ENCODE measurements at places on chromosomes 6 and 20.

DNA sequence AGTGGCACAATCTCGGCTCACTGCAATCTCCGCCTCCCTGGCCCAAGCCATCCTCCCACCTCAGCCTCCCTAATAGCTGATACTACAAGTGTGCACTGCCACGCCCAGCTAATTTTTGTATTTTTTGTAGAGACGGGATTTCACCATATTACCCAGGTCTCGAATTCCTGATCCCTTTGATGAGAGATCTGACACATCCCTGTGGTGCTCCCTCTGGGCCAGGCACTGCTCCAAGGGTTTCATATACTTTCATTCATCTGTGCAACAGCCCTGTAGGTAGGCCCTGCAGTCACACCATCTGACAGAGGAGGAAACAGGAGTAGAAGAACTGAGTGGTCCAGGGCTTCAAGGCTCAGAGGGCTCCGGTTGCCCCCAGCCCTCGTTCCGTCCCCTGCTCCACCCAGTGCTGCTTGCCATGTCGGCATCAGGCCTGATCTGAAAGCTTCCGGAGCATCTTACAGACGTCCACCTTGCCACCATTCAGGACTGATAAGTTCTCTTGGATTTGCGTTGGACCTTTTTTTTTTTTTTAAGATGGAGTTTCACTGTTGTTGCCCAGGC is 3.3 kb downstream of the ZGPAT start:
- no peak for DNase-seq

GRCh38 chr6:111027219-111027618 is 45.4 kb downstream of the RPF2 start:
- no peak for DNase-seq

DNA sequence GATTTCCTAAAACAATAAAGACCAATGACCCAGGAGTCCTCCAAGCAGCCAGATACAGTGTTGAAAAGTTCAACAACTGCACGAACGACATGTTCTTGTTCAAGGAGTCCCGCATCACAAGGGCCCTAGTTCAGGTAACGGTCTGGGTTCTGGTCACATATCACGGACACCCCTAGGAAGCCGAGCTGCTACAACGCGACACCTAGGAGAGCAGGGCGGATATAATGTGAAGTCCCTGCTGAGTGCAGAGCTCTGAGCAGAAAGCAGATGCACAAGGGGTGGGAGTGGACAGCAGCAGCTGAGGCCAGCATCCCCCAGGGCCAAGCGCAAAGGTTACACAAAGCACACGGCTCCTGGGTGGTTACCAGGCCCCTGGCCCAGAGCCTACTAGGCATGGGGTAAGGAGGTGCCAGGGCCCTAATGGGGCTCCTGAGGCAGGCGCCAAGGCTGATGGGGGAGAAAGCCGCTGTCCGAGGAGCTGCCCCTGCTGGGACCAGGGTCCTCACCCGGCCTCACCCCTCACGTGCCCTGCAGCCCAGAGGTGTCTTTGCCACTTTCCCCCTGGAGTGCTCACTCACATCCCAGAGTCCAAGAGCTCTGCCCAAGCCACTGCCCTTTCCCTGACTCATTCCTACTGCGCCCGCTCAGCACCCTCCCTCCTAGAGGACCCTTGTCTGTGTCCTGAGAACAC is 8.4 kb downstream of the CST7 start:
- no peak for DNase-seq

DNA sequence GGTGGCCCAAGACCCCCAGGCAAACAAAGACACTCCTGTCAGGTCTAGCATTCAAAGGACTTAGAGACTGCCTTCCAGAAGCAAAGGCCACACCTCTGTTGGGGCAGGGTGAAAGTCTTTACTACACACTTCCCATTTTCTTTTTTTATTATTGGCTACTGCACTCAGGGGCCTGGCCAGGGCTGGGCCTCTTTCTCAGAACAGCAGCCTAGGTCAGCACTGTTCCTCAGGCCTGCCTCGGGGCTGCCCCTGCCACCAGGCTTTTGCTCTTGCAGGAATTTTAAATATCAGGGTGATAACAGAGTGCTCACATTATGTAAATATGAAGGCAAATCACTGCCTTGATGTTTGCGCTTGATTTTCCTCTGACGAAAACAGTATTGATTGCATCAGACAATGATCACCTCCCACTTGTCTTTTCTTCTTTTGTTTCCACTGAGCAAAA is 18.5 kb downstream of the GSTA4 start:
- DNase-seq: no peak

GRCh38 chr20:14406495-14406894 is 69.1 kb upstream of the FLRT3 start:
- peak; percentile 50 for DNase-seq

DNA sequence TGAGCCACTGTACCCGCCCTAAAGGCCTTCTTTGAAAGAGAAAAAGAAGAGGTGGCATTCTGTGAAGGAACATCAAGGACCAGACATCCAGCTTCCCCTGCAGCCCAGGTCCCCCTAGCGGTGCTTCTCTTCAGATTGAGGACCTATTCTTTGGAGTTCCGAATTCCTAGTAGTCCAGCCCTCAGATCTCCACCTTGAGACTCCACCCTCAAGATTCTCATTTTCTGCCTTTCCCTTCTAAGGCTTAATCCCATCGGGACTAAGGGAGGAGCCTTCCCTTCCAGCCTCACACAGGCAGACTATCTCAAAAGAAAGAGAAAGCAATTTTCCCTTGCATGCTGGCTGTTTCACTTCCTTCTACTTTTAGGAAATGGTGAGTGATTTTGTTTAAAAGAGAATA is 32.5 kb downstream of the MUC22 start:
- DNase-seq: peak; percentile 44

GRCh38 chr6:109301418-109301817 is 80.8 kb downstream of the CD164 start:
- DNase-seq: no peak

DNA sequence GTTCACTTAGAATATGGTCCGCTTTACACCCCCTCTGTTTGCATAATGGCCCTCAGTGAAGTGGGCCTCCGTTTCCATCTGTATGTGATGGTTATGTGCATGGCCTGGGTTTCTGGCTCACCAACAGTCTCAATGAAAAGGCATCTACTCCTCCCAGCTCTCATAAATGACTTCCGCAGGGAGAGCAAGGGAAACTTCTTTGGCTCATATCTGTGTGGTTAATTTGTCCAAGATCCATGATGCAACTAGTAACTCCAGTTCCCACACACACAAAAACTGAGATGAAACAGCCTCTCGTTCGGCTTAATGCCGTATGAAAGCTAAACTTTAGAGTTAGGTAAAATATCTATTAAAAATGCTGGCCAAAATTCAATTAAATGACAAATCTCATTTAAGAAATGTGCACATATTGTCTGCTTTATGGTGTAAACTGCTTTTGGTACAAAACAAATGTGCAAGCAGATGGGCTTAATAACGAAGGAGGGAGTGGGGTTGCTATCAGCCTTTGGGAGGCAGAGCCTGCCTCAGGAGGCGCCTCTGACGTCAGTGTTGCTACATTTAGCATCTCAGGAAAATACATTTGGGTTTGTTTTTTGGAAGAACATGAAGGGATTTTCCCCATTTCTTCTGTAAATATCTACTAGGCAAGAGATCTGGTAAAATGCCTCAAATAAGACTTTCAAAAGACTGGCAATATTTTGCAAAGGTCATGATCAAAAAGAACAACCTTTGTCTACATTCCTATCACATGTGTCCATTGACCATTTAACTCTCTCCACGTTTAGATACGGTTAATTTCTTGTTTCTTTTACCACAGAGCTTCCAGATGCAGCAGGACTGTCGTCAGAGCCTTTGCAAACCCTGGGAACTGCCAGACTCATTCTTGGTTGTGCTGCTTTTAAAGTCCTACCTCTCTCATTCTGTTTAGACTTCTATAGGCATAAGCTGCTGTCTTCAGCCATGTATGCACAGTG is 96.8 kb downstream of the ARMC2 start:
- peak; percentile 79 for DNase-seq

GRCh38 chr6:138600726-138601125 is 101.4 kb upstream of the NHSL1 start:
- peak; percentile 16 for DNase-seq

GRCh38 chr20:5077761-5078387 is 41.9 kb downstream of the PCNA start:
- no peak for DNase-seq

DNA sequence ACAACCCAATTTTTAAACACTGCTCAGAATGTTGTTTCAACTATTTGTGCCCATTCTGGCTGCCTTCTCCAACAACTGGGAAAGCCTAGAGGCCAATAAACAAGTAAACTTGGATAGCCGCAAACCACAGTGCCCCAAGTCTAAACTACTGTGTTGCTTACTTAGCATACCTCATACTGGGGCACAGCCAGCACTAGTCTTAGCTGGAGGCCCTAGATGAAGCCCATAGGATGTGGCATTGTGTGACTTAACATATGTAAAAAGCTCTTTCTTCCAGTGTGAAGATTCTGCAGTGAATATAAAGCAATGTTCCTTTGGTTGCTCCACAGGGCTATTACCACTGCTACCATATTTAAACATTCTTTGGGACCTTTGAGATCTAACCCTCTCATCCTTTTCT is 564.3 kb upstream of the NRSN1 start:
- no peak for DNase-seq

DNA sequence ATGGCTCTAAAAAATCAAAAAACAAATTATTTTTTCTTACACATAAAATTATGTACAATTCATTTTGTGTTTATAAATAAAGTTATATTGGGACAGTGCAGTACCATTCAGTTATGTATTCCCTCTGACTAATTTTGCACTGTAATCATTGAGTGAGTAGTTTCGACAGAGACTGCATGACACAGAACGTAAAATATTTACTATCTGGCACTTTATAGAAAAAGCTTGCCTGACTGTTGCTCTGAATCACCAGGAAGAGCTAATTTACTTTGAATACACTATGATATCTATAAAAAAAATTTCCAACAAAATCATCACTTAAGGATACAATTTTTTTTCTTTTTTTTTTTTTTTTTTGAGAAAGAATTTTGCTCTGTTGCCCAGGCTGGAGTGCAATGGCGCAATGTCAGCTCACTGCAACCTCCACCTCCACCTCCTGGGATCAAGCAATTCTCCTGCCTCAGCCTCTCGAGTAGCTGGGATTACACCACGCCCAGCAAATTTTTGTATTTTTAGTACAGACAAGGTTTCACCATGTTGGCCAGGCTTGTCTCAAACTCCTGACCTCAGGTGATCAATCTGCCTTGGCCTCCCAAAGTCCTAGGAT is 11.0 kb upstream of the KHDC1L start:
- DNase-seq: peak; percentile 51

- no peak for DNase-seq
Observed at GRCh38 chr20:2264118-2264517, 31.7 kb upstream of the TGM3 start.

DNA sequence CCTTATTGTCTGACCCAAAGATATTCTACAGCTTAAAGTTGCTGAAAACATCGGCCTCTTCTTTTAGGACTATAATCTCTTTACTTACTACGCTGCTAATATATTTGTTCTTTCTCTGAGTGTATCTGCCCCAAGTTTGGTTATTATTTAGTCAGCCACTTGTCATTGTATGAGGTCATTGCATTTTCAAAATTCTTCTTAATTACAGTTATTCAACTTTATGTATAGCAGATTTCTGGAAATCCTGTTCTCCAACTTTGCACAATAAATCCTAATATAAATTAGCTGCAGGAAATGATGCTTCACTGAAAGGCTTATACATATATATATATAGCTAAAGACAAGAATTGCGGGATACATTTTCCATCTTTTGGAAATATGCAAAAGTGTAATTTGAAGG is 88.5 kb upstream of the HIVEP1 start:
- no peak for DNase-seq

DNA sequence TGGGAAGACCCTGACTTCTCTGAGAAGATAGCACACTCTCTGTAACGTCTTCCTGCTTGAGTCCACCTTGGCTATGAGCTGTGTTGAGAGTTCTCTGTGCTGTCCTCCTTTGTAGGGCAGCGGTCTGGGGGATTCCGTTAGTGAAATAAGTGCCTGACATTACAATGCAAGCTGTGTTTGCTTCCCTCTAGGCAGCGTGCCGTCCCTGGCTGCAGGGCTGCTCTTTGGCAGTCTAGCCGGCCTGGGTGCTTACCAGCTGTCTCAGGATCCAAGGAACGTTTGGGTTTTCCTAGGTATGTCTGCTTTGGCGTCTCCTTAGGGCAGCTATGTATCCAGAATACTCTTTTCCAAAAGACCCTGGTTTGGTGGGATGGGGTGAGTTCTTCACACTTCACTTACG is 2.8 kb downstream of the TMEM14C start:
- DNase-seq: no peak

DNA sequence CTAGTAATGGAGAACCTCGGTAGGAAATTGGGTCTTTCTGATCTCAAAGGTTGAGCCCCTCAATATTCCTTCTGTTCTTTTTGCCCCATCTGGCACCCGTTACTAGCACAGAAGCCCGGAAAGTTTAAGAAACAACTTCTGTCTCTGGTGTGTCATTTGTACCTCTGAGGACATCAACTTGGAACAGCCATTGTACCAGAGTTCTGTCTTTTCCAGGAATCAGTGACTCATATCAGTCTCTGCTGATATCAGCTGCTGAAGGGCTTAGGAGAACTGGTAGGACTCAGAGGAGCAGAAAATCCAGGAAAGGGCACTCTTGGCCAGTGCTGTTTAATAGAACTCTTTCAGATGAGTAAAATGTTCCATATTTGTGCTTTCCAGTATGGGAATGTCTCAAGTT is 78.3 kb upstream of the CHD6 start:
- no peak for DNase-seq

- DNase-seq: peak; percentile 67
Observed at GRCh38 chr20:7744411-7744810, 195.8 kb downstream of the HAO1 start.

DNA sequence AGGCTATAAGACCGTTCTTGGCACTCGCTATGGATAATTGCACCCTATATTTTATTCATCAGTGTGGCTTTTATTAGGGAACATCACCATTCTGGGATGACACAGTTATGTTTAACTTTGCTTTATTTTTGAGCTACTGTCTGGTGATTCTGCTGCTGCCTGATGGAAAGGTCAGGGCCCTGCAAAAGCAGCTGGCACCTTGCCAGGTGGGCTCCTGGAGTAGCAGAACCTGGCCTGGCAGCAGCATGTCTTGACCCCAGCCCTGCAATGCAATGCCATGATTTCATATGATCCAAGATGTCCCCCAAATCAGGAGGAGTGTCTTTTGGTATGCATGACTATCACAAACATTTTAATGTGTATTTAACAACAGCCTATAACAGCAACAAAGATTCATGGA is 228.4 kb upstream of the RSPO3 start:
- DNase-seq: no peak

DNA sequence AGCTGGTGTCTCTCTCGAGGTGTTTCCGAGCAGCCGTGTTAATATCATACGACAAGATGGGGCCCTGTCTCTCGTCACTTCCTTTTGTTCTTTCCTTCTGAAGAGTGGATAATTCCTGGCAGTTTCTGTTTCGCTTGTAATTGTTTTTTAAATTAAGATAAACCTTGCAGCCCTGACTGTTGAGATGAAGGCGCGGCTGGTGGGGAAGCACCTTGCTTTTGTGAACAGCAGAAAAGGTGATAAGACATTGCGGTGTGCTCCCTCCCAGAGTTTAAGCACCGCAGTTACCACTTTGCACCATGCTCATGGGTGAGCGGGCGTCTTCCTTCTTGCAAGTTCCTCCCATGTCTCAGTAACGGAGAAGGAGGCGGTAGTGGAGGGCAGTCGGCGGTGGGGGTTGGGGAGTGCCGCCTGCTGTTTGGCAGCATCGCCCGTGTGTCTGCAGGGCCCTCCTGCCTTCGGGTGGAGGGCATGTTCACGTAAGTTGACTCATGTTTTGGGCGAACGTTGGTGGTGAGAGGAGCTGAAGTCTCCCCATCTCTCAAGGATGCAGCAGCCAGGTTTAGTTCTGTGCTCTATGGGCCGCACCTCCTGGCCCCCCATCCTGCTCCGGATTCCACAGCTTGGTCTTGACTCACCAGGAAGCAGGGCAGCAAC is 345.9 kb downstream of the TAF4 start:
- DNase-seq: no peak
